ENCODE measurements at places on chromosomes 2 and 18.

GRCh38 chr2:73749314-73749713 lies 12.2 kb upstream of the TPRKB start:
- DNase-seq, result no peak

- DNase-seq, result no peak
Measured at GRCh38 chr2:227461811-227462461, 10.0 kb upstream of the AGFG1 start.

DNA sequence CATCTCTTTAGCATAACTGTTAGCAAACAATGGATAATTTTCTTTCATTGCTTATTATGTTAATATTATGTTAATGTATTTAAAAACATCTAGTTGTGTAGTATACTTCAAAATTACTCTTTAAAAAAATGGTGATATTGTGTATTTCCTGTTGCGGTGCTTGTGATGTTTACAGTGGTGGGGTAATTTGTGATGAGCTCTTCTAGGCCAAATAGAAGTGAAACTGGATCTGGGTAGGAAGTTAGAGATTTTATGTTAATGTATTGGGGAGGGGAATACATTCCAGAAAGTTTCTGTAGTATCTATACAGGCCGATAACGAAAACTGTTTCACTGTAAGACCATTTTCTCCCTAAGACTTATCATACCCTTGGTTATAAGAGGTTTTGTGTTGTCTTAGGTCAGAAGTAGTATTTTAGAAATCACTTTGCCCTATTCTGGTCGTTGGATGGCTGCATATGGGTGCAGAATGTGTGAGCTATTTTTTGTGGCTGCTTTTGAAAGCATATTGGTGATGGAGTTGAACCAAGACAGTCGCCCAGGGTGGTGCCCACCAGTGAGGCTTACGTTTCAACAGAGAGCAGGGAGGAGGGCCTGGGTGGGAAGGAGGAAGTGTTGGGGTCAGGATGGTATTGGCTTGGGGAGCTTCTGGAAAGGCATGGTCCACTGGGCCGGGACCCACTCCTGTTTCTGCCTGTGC lies 5.8 kb downstream of the TSHZ1 start:
- DNase-seq, result no peak

DNA sequence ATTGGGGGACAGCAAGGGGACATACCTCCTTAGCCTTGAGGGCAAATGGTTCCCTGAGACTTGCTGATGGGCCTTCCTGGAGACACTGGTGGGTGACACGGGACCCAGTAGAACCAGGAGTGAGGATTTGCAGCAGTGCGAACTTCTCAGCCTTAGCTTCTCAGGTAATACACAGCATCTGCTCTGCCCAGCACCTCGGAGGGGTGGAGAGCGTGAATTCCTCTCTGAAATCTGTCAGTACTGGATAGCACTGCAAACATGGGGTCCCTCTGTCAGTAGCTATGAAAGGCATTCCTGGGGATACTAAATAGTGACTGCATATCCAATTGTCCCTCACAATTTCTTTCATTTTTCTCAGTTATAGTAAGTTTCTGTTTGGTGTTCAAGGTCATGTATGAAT lies 151.7 kb downstream of the GBX2 start:
- DNase-seq, result no peak

- no peak for DNase-seq
Measured at GRCh38 chr2:144875290-144875969, 355.5 kb upstream of the ZEB2 start.

DNA sequence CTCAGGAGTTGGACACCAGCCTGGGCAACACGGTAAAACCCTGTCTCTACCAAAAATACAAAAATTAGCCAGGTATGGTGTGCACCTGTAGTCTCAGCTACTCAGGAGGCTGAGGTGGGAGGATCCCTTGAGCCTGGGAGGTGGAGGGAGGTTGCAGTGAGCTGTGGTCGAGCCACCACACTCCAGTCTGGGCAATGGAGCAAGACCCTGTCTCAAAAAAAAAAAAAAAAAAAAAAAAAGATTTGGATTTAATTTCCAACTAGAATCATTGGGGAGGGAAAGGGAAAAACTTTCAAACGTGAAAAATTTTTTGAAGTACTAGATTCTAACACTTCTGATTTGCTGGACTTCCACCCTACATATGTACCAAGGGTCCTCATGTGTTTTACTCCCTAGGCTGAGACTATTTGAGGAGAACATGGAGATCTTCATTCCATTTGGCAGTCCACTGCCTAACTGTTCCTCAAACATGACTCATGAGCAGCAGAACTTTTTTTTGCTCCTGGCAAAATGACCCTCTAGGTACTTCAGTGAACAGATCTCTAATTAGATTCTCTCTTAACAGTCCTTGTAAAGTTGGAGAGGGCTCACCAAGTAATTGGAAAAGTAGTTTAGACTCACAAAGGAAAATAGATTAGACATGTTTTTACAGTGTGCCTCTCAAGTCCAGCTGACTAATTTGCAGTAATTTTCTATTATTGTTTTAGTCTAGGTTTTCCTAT lies 267.6 kb downstream of the METTL4 start:
- no peak for DNase-seq

GRCh38 chr18:57533006-57533867 lies 53.3 kb downstream of the FECH start:
- DNase-seq, result no peak

DNA sequence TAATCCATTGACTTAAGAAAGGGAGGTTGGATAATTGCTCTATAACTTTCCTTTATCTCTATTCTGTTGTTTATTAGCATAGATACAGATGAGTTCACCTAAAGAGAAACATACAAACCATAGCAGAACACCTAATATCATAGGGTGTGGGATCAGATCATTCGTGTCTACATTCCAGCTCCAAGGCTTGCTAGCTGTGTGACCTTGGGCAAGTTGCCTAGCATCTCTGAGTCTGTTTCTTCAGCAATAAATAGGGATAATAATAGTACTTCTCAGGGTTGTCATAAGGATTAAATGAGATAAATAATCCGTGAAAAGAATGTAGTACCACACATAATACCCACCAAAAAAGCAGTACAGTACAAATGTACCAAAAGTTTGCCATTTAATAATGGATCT lies 126.2 kb downstream of the PLB1 start:
- DNase-seq, result no peak

DNA sequence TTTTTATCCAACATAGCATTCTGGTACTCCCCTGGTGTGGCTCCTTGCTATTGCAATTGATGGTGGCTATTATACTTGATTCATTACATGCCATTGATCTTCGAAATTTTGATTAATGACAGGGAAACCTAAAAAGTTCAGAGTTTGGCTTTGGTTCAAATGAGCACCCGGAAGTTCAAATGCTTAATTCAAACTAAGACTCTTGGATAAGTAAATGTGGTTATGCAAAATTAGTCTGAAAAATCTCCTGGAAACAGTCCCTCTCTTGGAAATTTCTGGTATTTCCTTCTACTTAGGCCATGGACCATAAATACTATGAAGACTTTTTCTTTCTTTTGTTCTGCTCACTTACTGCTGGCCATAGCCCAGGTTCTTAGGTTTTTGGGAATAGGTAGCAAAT lies 65.3 kb upstream of the SMIM21 start:
- no peak for DNase-seq

- no peak for DNase-seq
Measured at GRCh38 chr2:183123117-183123958, 905 bp upstream of the NUP35 start.

DNA sequence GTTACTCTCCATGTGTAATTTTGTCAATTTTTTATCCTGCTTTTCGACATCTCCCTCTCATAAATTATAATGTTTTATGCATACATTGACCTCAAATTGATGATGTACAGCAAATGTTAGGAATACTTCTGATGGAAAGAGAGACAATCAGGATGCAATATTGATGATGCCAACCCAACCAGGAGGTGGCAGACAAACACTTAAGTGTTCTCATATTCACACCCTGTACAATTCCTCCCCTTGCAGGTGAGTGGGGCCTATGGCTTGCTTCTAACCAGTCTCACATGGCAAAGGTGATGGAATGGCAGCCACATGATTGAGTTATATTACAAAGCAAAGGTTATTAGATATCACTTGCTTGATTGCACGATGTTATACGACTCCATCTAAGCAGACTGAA lies 594.3 kb upstream of the REG3G start:
- no peak for DNase-seq

- no peak for DNase-seq
Measured at GRCh38 chr2:128545085-128545484, 226.4 kb upstream of the HS6ST1 start.

DNA sequence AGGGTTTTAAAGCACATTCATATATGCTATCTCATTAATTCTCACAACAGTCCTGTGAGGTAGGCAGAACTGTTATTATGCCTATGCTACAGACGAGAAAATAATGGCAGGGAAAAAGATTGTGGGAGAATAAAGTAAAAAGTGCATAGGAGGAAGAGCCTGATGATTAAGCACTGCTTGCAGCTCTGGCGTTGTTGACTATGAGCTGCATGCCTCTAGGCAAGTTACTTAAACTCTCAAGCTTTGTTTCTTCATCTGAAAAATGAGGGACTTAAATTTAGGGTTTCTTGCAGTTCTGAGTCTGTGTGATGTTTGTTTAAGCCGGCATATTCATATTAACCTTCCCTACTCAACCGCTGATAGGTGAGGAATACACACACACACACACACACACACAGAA lies 51.6 kb upstream of the RAPH1 start:
- DNase-seq, result no peak

DNA sequence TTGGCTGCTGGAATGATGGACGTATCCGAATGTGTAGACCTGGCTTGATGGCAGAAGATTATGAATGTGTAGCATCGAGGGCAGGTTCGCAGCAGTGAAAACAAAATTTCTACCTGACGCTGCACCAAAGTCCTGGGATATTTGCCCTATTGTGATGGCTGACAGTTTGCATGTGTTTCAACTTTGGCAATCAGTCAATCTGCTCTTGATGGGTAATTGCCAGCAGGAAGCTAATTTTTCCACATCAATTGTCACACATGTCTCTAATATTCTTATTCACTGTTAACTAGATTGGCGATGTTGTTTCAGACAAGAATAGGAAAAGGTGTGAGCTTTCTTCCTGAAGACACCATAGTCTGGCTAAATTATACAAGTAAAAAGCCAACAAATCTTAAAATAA lies 821.3 kb downstream of the LRRTM4 start:
- no peak for DNase-seq

- DNase-seq, result no peak
Measured at GRCh38 chr2:26568076-26568890, 72.9 kb downstream of the CIB4 start.

GRCh38 chr2:159710601-159711180 lies 1.6 kb upstream of the MARCHF7 start:
- no peak for DNase-seq

- no peak for DNase-seq
Measured at GRCh38 chr18:23718243-23718720, 29.0 kb downstream of the LAMA3 start.

DNA sequence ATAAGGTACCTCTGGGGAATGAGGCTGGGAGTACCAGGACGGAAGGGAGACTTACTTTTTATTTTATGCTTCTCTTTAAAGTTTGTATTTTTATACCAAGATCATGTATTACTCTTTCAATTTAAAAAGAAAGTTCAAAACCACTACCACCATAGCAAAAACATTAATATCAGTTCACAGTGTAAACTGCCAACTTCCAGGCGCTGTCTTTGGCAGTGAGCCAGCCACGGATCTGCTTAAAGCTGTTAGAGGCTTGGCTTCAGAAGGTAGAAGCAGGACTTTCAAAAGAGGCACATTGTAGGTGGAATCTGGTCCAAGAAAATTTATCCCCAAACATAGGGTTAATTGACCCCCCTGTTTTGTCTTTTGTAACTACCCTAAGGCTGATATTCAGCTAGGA lies 74.8 kb downstream of the B3GNT2 start:
- DNase-seq, result no peak

DNA sequence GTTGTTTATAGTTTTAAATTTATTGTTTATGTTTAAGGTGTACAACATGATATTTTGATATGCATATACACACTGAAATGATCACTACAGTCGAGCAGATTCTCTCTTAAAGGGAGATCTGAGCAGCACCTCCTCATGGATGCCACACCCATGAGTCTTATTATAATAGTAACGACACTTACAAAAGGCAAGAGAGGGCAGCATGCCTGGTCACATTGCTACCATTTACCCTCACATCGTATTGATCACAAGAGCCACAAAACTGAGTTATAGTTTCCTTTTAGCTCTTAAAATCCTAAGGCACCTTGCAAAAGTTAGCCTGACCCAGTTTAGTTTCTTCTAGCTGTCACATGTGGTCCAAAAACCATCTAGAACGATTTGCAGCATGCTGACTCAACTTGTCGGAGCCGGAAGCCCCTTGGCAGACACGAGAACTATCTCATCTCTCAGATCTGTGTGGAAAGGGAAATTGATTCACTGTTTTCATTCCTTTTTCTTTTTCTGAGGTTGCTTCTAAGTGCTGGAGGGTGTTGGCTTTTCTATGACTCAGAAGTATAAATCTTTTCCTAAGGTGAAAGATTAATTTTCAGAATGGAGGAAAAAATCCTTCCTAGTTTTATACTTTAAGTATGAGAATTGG lies 85.3 kb downstream of the CDC42EP3 start:
- no peak for DNase-seq

GRCh38 chr2:64394153-64394552 lies 59.8 kb upstream of the LGALSL start:
- no peak for DNase-seq

DNA sequence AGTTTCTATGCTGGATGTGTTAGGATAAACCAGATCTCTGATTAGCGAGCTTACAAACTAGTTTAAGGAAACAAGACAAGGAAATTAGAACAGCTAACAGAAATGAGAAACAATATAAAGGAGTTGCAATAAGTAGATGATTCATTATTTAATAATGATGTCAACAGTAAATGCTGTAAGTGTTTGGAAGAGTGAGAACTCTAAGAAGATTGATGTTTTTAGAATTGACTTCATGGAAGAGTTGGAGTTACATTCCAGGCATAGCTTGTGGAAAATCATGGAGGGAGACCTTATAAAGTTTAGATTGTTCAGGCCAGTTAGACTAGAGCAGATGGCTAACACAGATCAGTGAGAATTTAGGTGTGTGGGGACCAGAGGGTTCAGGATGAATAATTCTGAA lies 32.6 kb downstream of the PPP1R1C start:
- DNase-seq, result no peak

- DNase-seq, result no peak
Measured at GRCh38 chr2:110871637-110872036, 139.3 kb downstream of the ACOXL start.

DNA sequence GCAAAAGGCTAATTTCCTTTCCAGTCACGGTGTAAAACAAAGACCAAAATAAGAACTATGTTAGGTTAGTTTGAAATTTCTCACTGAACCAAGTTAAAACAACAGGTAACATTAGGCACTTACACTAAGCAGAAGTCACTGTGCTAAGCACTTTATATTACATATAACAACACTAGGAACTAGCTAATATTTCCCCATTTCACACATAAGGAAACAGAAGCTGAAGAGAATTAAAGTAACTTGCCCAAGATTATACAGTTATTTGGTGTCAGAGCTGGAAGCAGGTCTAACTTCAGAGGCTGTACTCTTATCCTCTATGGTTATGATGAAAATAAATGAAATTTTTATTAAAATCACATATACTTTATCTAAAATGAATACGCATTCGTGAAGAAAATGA lies 5.9 kb downstream of the ITSN2 start:
- DNase-seq, result no peak
